Spleen (tissue), 13 donors: ENCODE measurements at places on chromosomes 2 and 18. TPM values are rescaled to one million over a fixed set of nuclear protein-coding genes. Genes with fewer than 3 reads are reported as not detected.

MAP3K19 gene
- total RNA-seq, result not detected

CFAP65 gene
- total RNA-seq, result not detected

TMEM247 gene
- not detected for total RNA-seq

TYMS gene
- total RNA-seq, result 16.4 TPM

GPR155 gene
- 13.5 TPM for total RNA-seq

IL1B gene
- total RNA-seq, result 10.4 TPM

CYP27C1 gene
- total RNA-seq, result 0.07 TPM

SERPINB12 gene
- total RNA-seq, result not detected

TMEM87B gene
- total RNA-seq, result 30.6 TPM

C2orf66 gene
- total RNA-seq, result not detected

UPP2 gene
- total RNA-seq, result not detected

GRCh38 chr2:88146590-88146989, 18.7 kb upstream of the FABP1 start:
- no peak for DNase-seq

GRCh38 chr2:180980943-180981911, 822 bp downstream of the UBE2E3 start:
- peak; percentile 86 for DNase-seq

- DNase-seq, result peak; percentile 86
These were observed at the start of gene FAM124B for GRCh38 chr2:224401641-224402342. Gene FAM124B, minus strand, starts transcription at chr2:224402107. Its CDS starts 339 bp downstream, at chr2:224401768.

- no peak for DNase-seq
These were observed 48.6 kb downstream of the PTGR3 start for GRCh38 chr18:75160364-75160763.

DNA sequence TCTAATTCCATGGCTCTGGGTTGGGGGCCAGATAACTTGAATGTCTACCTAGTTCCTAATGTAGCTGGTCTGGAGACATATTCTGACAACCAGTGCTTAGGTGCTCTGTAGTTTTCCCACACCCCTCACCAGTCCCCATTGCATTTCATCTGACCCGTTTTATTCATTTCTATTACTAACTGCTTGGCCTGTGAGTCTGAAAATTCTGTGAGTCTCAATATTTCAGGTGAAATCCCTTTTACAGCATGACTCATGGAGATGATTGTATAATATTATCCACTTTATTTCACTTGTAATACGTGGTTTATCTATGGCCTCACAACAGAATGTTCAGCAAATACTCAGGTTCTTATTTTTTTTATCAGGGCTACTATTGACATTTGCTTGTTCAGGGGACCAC, 103.7 kb upstream of the UGP2 start:
- no peak for DNase-seq

GRCh38 chr18:51107598-51108305, 77.7 kb downstream of the SMAD4 start:
- no peak for DNase-seq

DNA sequence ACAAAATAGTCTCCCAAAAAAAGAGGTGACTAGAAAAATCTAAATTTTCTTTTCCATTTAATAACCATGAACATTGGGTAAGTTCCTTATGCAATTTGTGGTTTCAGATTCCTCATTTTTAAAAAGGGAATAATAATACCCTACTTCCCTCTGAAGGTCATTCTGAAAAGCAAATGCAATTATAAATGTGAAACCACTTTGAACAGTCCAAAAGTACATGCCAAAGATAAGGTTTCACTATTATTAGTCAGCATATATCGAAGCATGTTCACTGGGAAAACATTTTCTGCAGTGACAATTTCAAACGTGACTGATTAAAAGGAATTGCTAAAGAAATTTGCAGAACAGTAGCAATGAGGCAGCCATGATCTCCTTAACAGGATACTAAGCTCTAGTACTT, 100.1 kb upstream of the RNF152 start:
- DNase-seq, result no peak

DNA sequence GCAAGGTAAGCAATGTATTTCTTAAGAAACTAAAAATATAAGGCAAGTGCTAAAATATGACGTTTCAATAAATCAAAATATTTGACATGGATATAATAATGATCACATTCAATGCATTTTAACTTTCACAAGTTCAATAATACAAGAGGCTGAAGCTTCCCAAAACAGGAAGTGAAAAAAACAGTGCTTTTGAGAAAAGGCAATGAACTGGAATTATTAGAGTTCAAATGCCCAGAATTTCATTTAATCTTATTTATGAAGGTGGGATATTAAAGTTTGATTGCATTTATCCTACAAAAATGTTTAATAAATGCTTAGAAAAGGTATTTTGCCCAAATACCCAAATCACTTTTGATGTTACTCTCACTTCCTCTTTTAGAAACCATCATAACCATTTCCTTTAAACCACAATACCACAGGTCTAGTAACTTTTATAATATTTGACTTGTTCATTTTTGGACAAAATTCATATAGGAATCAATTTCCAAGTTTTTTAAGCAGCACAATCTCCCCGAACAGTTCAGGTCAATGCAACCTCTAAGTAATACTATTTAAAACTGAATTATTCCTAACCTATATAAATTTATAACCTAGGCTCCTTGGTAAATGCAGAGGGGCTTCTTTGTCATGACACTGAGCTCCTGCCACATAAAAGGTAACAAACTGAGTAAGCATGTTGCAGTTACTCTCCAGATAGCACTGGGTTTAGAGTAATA, 2.1 kb downstream of the NCKAP1 start:
- DNase-seq, result no peak

DNA sequence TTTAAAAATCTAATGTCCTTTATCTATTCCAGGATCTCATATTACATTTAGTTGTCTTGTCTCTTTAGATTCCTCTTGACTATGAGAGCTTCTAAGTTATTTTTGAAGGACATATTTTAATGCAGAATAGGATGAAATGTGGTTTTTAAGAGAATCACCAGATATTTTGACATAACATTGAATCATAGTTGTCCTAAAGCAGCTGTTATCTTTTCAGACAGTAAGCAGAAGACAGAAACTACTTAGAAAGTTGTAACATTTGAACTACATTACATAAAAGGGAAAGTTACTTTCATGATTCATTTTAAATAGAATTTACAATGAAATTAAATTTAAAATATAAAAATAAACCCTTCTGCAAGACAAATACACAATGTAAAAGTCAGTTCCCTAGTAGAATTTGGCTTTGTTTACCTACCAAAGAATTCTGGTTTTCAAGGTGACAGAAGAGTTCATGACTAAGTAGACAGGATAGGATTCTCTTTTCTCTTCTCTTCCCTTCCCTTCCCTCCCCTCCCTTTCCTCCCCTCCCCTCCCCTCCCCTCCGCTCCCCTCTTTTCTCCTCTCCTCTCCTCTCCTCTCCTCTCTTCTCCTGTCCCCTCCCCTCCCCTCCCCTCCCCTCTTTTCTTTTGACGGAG, 186.0 kb downstream of the DIS3L2 start:
- no peak for DNase-seq

DNA sequence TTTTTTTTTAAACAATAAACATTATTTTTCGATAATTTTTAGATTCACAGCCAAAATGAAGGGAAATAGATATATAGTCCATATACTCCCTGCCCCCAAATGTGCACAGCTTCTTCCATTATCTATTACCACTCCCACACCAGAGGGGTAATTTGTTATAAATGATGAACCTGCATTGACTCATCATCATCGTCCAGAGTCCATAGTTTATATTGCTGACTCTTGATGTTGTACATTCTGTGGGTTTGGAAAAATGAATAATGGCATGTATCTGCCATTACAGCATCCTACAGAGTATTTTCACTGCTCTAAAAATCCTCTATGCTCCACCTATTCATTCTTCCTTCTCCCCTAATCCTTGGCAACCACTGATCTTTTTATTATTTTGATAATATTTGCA, 121.5 kb downstream of the LTBP1 start:
- DNase-seq, result no peak

DNA sequence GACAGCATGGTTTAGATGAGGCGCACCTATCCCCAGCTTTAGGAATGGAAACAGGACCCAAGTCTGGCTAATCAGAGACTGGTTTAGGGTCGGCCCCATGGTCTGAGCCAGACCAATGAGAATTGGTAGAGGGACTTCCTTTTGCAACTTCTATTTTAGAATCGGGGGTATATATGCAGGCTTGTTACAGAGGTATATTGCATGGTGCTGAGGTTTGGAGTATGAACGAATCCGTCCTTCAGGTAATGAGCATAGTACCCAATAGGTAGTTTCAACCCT, 1.5 kb upstream of the BOLA3 start:
- DNase-seq, result no peak

DNA sequence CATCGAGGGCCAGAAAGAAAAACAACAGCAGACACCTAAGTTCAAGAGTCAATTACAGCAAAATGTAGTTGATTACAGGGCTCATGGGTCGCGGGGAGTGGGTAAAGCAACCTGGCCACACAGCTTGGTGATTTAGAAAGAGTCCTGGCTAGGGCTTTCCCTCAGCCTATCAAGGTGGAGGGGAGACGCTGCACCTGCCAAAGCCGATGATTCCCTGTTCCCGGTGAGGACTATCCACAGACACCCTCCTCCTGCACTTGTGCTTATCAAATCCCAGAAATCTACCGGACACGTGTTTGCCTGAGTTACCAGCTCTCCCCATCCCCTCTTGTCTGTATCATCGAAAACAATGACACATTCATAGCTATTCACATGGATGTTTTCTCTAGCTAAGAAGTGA, 7.0 kb upstream of the SOX11 start:
- no peak for DNase-seq

DNA sequence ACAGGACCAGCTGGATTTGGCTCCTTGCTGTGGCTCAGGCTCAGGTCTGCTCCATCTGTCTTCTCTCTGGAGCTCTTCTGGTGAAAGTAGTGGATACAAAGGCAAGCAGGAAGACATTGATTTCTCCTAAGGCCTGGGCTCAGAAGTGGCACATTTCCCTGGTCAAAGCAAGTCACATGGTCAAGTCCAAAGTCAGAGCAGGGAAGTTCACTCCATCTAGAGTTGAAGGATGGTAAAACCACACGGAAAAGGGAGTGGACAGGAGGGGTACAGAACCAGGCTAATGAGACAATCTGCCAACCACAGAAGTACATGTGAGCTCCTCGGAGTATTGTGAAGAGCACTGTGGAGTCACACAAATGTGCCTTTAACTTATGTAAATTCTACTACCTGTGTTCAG, 66.1 kb downstream of the MARCO start:
- DNase-seq, result no peak

GRCh38 chr18:58148954-58149471, 105.0 kb downstream of the NEDD4L start:
- no peak for DNase-seq

- no peak for DNase-seq
These were observed 4.6 kb upstream of the SEH1L start for GRCh38 chr18:12943215-12943614.

GRCh38 chr2:49002750-49003149, 151.6 kb downstream of the FSHR start:
- no peak for DNase-seq

DNA sequence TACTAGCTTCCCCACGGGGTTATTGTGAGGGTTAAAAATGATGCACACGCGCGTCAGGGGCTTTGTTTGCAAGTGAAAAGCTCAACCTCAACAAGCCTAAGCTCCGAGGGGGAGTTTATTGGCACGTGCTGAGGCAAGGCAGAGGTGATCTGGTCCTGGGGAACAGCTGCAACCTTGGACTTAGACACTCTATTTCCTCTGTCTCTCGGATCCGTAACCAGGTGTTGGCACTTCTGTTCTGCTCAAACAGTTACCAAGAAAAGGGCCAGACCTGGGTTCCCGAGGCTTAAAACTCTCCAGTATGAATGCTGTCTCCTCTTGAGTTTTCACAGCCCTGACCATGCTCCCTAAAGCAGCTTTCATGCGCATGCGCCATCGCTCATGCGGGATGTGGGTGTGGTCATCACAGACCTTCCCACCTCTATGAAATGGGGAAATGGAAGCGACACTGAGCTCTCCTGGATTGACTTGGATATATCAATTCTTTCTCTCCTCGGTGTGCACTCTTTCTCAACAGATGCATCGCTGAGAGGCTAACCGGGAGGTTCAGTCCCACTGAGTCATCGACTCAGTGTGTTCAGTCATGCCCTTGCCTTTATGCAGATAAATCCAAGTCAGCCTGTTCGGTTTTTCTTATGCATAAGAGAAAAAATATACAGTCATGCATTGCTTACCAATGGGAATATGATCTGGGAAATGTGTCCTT, 19.9 kb upstream of the RAB31 start:
- no peak for DNase-seq

GRCh38 chr18:61589724-61590065, 256.5 kb downstream of the CDH20 start:
- no peak for DNase-seq

GRCh38 chr18:79961527-79962291, 2.7 kb upstream of the HSBP1L1 start:
- DNase-seq, result peak; percentile 76

- DNase-seq, result no peak
These were observed 398.3 kb downstream of the TMX3 start for GRCh38 chr18:68316636-68317035.

- DNase-seq, result no peak
These were observed 40.7 kb downstream of the TMEM163 start for GRCh38 chr2:134677856-134678756.

DNA sequence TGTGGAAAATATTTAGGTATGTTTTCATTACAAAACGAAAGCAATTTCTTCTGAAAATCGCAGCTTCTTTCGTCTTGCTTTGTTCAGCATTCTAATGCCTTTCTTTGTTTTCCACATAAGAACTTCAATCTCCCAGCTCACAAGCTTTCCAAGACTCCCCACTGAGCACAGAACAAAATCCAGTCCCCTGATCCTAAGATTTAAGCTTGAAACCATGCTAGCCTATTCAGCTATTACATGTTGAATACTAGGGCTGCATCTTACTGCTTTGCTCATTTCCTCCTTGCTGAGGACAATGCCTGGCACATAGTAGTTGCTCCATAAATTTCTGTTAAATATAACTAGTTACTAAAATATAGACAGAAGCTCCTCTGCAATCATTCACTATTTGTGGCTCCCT, 160.6 kb downstream of the GALNT3 start:
- no peak for DNase-seq

- DNase-seq, result no peak
These were observed 496.3 kb downstream of the SLC4A3 start for GRCh38 chr2:220123751-220124150.

DNA sequence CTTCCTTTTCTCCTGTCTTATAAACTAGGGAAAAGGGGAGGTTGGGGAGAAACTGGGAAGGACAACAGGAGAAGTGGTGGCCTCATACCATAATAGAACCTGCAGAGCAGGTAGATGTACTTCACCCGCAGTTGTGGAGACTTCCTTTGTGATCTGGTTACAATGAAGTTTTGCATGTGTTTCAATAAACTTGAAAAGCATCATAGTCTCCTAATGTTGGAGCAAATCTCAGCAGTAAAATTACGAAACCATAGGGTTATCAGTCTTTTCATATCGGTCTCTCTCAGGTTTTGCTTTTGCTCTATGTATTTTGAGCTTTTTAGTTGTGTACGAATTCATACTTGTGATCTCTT, 30.5 kb downstream of the ANO7 start:
- no peak for DNase-seq
